ENCODE measurements at places on chromosomes 3 and 15. TPM values are rescaled to one million over a fixed set of nuclear protein-coding genes. Genes with fewer than 3 reads are reported as not detected.

- no peak for DNase-seq
Observed at GRCh38 chr3:94716326-94717018, 653.6 kb downstream of the NSUN3 start.

GRCh38 chr3:179717219-179717618, 64.4 kb downstream of the USP13 start:
- DNase-seq, result no peak

DNA sequence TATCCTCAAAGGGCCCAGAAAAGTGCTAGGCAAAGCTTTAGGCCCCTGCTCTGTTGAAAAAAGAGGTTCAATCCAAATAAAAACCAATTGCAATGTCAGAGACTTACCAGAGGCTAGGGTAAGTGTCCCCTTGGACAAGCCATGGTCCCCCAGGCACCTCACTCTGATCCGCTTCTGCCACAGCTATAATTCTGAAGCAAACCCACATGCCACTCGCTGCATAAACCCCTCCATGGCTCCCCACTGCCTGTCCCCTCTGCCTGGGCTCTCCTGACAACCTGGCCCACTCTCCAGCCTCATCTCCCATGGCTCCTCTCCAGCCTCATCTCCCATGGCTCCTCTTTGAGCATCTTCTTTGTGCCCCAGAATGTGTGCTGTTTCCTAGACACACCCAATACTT, 169.6 kb upstream of the TLE3 start:
- DNase-seq, result no peak

GRCh38 chr3:193343726-193344222, 34.8 kb downstream of the ATP13A5 start:
- DNase-seq, result no peak

Gene GALNT15
- not detected for total RNA-seq

Data from activated CD4-positive, alpha-beta T cell treated with anti-CD3 and anti-CD28 coated beads, Interleukin-2, amount 10 ng/mL, durations not matched to agents 7 days and 5 days (primary cell).